ENCODE measurements at places on chromosomes 3 and 15.

DNA sequence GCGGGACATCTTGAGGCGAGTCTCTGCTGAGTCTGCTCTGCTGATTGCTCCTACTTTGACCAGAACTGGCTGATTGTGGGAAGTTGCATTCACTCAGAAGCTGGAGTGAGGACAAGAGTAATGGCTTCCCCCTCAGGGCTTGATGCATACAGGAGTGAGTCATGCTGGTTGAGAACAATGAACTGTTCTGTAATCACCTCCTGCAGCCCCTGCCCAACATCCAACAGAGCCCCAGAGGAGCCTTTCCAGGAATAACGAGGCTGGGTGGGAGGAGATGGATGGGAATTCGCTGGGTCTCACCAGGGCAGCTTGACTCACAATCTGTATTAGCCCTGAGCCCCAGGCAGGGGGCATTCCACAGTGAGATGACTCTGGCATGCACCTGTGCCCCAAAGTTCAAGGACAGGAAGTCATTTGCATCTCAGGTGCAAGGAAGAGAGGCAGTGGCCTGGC lies 85.0 kb downstream of the RAB11A start:
- no peak for DNase-seq

DNA sequence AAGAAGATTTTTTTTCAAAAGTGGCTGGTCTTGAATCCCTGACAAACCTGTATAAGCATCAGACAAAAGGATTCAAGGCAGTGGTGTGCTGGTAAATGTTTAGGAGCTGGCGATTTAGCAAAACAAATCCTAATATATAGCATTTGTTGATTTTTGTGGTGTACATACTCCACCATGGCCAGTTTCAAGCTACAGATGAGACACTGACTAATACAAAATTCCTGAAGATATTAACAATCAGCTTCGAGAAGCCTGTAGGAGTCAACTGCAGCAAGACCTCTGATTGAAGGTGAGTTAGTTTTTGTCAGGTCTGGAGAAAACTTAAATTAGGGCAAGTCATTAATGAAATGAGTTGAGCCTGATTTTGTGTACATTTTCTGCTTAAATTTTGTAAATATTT lies 6.7 kb downstream of the STRIT1 start:
- DNase-seq: no peak

DNA sequence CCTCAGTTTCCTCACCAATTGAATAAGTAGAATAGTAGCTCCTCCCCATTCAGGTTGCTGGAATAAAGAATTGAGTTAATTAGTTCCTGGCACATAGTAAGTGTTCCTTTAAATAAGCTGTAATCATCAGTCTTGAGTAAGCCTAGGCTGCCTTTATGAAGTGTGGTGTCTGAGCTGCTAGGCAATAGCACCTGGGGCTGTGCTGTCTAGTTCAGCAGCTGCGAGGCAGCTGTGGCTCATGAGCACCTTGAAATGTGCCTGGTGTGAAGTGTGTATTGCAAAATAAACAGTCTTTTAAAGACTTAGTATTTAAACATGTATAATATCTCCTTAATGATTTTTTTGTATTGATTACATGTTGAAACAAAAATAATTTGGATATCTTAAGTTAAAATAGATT lies 77.6 kb downstream of the TOP2B start:
- no peak for DNase-seq

DNA sequence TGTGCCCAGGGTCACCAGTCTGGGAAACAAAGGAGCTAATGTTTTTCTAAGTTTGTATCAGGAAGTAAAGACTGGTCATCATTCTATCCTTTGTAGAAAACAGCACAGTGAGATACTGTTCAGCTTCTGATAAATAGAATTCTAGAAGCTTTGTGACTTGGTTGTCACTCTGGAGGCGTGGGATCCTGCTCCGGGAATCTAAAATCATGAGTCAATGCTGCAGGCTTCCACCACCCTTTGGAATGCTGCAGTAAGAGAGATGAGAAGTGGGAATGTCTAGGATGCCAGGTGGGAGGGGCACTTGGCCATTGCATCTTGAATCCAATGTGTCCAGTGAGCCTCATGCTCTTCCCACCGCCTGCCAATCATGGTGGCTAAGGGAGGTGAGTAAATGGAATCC lies 40.9 kb downstream of the SAMMSON start:
- DNase-seq: no peak

DNA sequence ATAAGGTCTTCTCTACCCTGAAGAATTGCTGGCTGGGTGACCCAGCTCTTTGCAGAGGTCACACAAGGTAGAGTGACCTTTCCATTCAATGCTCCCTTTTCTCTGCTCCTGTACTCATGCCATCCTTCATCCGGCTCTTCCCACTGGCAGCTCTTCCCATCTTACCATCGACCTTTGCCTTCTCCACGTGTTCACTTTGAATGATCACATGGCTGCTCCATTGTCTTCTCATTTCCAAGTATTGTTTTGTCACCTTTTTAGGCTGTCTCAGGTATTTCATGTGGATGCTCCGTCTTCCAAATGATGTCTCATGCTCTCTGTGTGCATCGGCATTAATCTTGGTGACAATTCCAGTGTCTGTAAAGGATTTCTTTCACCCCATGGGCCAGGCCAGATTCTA lies 76.6 kb upstream of the ONECUT1 start:
- DNase-seq: no peak

DNA sequence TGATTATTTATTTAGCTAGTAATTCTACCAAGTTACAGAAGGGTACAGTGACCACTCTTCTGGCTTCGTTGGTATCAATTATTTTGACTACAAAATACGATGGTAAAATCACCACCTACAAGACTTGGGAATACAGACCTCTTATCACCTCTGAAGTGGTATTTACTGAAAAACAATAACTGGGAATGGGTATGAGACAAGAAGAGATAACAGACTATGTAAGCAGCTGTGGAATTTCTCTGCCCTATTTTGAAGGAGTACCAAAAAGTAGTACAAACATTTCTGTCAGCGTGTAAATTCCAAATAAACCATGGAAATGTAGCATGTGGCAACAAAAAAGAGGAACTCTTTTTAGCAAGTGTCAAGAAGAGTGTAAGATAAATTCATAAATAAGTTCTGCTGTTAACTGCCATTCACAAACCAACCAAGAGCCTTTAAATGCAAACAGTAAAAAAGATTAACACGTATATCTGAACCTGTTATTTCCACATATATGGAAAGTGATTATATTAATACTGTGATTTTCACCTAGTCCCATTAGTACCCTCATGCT lies 77.0 kb upstream of the SLC12A8 start:
- no peak for DNase-seq

Data from NCI-H1105 (cell line).